GM04504 (cell line): ENCODE measurements at places on chromosomes 2 and 18.

GRCh38 chr2:25491966-25492532, 150.3 kb upstream of the DNMT3A start:
- DNase-seq: no peak

- DNase-seq: no peak
Measured at GRCh38 chr2:9596621-9597311, 34.0 kb downstream of the YWHAQ start.

GRCh38 chr2:168697668-168698121, 104.7 kb upstream of the NOSTRIN start:
- DNase-seq: no peak

GRCh38 chr18:47345291-47345690, 93.8 kb upstream of the SKOR2 start:
- DNase-seq: no peak

- no peak for DNase-seq
Measured at GRCh38 chr2:72159211-72159993, 11.7 kb upstream of the CYP26B1 start.

GRCh38 chr2:219552382-219553167, 8.7 kb downstream of the TMEM198 start:
- DNase-seq: peak; percentile 51

- no peak for DNase-seq
Measured at GRCh38 chr2:215413484-215413777, 22.4 kb downstream of the FN1 start.

DNA sequence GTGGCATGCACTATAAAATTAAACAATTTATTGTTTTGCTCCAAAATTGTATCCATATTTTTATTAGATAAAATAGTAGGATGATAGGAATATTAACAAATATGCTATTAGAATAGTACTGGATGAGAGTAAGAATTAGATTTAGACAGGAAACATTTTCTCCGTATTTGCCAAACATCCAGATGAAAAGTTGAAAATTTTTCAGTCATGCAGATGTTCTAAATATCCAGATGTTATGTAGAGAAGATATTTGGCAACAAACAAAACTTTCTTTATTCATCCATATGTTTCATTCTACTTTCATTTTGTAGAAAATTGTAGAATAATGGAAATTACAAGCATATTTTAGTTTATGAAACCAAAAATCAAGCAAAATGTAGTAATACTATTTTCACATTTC, 45.2 kb upstream of the NEUROD1 start:
- DNase-seq: no peak

DNA sequence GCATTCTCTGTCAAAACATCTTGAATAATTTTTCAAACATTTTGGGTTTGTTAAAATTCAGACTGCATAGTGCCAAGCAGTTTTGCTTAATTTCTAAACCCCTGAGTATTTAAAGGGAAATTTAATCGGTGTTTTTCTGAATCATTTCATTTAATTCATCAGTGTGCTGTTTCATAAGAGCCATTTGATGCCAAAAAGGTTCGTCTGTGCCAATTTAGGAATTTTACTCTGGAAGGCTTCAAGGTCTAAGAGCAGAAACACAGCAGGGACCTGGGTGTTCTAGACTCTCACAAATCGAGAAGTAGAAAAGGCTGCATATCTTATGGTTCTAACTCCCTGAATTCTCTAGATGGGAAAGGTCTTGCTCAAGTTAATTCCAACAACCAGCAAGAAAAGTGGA, 311.9 kb upstream of the NT5C1B start:
- no peak for DNase-seq

GRCh38 chr2:59677158-59677557, 876.3 kb downstream of the BCL11A start:
- DNase-seq: no peak

GRCh38 chr18:37721544-37722522, 156.2 kb upstream of the CELF4 start:
- no peak for DNase-seq

- DNase-seq: no peak
Measured at GRCh38 chr2:41187376-41188122, 735.7 kb upstream of the SLC8A1 start.

- no peak for DNase-seq
Measured at GRCh38 chr2:237626813-237627440, 460 bp upstream of the LRRFIP1 start.

DNA sequence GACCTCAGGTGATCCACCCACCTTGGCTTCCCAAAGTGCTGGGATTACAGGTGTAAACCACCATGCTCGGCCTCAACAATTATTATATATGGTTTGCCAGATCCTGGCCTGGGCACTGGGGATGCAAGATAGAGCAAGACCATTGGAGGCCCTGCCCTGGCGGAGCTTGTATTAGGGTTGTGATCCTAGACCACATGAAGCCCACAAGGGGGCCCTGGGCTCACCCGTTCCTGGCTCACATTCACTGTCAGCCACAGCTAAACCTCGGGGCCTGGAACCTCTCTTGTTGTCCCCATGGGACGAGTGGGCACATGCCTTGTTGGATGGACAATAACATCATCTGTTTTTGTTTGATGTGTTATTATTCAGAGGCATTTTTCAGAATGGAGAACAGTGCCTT, 14.9 kb downstream of the HPCAL1 start:
- DNase-seq: no peak

DNA sequence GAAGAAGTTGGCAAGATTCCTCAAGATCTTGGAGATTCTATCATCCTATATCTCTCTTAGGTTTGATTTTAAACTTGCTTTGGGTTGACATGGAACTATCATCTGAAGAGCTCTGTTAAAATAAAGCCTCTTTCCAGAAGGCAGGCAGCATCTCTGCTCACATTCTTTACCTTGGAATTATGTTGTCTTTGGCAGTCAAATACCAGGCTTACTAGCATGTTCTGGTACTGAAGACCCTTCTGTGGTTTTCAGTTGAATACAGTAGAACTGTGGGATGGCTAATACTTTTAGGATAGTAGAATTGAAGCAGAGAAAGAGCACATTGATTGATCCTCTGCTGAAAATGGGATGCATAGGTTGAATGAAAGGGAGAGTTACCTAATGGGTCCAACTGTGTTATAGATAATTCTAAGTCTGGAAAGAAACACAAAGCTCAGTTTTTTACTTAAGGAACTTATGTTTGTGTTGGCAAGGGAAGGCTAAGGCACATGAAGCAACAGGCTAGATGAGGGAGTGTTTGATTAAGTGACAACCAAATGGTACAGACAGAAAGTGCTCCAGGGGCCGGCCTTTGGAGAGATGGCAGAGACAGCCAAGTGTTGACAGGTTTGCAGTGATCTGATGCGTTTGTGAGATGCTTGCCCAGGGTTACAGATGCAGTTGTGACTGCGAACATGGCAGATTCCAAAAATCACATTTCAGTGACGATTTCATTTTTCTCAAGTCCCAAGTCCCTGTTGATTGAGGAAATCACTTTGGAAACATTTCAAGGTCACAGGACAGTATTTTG, 397.9 kb downstream of the MEIS1 start:
- no peak for DNase-seq

DNA sequence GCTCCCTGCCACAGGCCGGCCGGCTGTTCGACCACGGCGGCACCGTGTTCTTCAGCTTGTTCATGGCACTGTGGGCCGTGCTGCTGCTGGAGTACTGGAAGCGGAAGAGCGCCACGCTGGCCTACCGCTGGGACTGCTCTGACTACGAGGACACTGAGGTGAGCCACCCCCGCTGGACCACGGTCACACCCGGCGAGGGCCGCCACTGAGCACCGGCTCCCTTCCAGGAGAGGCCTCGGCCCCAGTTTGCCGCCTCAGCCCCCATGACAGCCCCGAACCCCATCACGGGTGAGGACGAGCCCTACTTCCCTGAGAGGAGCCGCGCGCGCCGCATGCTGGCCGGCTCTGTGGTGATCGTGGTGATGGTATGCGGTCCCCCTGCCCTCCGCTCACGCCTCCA, 20.8 kb downstream of the ANO7 start:
- DNase-seq: no peak

DNA sequence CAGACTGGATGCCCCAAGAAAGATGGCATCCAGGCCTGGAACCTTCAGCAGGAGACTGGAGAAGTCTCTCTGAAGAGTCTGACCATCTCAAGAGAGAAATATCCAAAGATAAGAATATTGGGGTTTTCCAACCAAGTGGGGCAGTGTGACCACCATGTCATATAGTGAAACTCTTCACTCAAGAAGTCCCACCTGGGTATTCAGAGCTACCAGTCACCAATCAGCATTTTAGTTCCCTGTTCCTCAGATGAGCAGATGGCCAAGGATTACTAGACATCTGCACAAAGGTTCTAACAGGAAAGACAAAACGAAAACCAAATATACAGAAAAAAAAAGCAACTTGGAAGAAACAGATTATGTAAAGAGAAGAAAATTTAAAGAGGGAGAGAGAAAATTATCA, 38.5 kb upstream of the CXCR4 start:
- no peak for DNase-seq

GRCh38 chr2:15421753-15422152, 139.4 kb downstream of the NBAS start:
- no peak for DNase-seq

- no peak for DNase-seq
Measured at GRCh38 chr2:67613227-67613626, 216.1 kb downstream of the ETAA1 start.

GRCh38 chr2:169080250-169081069, 11.1 kb downstream of the DHRS9 start:
- DNase-seq: no peak

- no peak for DNase-seq
Measured at GRCh38 chr18:76725445-76725844, 96.9 kb upstream of the ZNF236 start.

GRCh38 chr2:59888015-59888414, 665.4 kb downstream of the BCL11A start:
- DNase-seq: no peak

GRCh38 chr2:176001281-176001915, 669 bp downstream of the LNPK start:
- peak; percentile 13 for DNase-seq

GRCh38 chr18:48894799-48895346, 55.9 kb downstream of the SMAD7 start:
- no peak for DNase-seq

DNA sequence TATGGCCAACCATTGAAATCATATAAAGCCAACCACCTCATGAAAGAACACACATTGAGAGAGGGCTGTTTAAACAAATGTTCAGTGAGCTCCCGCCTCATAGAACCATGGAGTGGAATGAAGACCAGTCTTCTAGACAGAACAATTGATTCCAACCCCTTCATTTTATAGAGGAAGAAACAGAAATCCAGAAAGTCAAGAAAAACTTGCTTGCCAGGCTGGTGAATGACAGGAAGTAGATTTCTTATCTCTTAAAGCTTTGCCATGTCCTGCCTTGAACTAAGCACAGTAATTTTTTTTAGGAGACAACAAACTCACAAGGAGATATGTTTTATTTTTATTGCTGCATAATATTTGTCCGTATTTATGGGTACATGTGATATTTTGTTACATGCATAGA, 16.5 kb upstream of the NRP2 start:
- no peak for DNase-seq

GRCh38 chr2:52391621-52392020, 1359.7 kb upstream of the NRXN1 start:
- DNase-seq: no peak

DNA sequence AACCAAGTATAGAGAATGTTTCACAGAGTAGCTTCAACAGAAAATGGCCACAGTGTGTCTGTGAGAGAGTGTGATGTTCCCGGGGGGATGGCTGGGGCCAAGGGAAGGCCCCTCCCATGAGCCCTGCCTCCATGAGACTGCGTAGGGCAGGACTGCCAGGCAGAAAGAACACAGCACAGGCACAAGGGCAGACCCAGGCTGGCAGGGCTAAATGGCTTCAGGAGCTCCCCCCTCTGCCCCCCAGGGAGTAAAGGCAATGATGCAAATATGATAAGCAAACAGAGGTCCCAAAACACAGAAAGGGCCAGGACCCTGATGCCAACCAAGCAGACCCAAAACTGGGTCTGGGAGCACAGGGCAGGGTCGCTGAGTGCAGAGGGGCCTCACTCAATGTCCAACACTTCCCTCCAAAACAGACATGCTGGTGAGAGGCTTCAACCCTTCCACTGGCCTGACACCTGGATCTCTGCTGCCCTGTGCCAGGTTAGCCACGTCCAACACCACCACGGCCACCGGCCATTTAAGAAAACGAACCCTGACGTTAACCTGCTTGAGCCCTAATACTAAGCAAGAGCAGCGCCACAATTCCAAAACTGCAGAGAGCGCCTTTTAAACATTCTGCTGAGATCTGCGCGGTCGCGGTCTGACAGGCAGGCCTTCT, 90.3 kb downstream of the HDAC4 start:
- no peak for DNase-seq
